ENCODE measurements at places on chromosomes 3 and 15.

- peak; percentile 88 for DNase-seq
These were observed 11.0 kb downstream of the ETV5 start for GRCh38 chr3:186097663-186098451.

DNA sequence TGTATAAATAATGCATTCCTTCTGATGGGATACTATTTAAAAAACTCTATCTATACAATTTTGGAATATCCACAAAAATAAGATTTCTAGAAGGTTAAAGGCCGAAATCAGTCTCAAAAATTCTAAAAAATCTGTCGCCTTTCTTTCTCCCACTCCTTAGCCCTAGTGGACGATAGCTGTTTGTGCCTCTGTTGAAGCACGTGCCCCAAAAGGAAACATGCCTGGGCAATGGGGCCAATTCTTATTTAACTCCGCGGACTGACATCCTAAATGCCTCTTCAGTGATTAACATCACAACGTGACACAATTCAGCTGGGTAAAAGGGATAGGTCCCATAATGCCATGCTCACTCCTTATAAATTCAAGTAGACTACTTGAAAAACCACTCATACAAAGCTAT is 65.1 kb downstream of the GAP43 start:
- no peak for DNase-seq

- no peak for DNase-seq
These were observed 31.9 kb downstream of the SLMAP start for GRCh38 chr3:57787867-57788623.

DNA sequence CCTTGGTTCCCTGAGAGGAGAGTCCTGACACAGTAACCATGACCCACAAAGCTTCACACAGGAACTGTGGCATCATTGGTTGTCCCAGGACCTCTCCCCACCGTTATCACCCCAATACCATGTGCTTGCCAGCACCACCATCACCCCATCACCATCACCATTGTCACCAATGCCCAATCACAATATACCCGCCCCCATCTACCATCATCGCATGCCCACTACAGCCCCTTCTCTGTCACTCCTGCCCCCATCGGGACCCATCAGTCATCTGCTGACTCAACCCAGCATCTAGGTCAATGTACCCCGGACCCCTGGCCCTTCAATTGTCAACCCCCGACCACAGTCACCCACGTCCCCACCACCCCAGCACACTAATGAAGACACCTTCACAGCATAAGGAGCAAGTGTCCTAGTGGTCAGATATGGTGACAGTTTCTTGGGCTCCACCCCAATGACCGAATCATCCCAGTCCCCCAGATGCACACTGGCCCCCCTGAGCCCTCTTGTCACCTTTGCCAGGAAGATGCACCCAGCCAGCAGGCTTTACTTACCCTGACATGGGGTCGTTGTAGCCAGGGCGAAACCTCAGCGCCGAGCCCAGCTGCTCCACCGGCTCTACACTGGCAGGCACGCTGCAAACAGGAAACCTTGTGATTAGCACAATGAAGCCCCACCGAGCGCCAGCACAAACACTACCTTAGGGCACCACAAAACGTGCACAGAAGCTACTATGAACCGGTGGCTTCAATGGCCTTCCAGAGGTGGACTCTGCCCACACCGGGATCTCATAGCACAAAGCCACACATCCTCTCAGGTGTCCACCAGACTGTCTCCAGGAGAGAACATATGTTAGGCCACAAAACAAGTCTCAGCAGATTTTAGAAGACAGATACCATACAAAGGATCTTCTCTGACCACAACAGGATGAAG is 25.1 kb downstream of the SHISA5 start:
- no peak for DNase-seq

DNA sequence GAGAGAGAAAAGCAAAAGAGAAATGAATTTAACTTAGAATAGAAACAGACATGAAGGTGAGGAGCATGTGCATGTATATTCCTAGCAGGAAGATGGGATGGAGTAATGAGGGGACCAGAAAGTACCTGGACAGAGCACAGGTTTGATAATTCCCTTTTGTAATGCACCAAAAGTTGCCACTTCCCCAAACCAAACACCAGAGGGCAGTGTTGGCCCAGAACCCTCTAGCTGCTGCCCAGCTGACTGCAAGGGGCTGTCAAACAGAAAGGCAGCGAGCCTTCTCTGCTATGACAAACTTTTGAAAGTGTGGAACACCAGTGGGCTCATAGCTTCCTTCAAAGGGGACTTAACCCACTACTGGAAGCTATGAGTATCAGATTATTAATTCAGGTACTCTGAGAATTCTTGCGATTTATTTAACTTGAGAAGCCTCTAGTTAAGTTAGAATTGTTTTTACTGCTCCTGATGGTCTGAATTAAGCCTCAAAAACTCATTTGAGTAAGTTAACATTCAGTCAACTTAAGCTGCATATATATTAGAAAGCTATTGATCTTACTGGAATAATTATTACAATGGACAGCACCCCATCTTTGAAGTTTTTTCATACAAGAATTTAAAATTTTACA is 234.9 kb downstream of the NEK10 start:
- DNase-seq = peak; percentile 59

GRCh38 chr3:184558726-184559125 is 2.9 kb upstream of the EPHB3 start:
- no peak for DNase-seq

DNA sequence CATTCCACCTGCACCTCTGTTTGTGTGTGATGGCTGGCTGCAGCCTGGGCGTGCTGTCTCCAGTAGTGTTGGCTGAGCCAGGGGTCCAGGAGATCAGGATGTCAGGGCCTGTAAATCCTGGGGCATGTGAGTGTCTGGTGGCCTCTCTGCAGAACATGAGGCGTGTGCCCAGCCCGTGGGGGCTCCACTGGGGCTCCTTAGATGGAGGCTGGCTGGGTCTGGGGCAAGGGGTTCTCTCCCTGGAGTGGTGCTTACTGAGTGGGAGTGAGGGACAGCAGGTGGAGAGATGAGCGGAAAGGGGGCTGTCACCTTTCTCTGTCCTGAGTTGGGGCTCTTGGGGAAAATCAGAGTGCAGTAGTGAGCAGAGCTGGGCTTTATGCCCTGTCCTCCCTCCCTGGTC is 152.2 kb downstream of the CHDH start:
- no peak for DNase-seq

DNA sequence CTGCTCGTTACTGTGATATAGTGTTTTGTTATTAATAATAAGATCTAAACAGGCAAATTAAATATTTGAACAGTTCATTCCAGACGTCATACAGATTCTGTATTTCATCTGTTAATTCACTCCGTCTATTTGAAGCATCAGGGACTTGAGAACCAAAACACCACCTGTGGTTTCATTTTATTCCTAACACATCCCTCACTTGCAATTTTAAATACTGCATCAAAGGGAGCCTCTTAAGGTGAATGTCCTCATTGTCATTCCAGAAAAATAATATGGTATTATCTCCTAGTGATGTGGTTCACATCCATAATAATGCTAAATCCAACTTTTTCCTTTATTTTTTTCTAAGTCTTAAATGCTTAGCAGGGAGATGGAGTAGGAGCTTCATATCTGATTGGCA is 1390.9 kb upstream of the CADM2 start:
- no peak for DNase-seq

DNA sequence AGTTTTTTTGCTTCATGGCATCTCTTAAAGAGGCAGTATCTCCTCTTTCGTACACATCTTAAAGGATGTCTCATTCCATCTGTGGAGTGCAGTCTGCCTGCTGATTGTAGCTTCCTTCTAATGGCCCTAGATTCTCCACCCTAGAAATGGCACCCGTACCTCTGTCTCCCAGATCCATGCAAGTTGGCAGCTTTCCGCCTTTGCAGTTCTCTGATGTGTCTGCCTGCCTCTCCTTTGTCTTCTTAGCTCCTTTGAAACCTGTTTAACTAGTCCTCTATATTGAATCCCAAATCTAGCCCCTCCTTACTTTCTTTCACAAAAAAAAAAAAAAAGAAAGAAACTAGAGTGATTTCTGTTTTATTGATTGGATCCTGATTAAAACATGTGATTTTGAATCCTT is 1025.0 kb downstream of the ZPLD1 start:
- DNase-seq = no peak

- DNase-seq = no peak
These were observed 25.2 kb downstream of the NR2F2 start for GRCh38 chr15:96355568-96356187.

GRCh38 chr3:105688821-105689220 is 180.0 kb downstream of the CBLB start:
- DNase-seq = no peak

GRCh38 chr3:50436114-50436674 is 67.2 kb downstream of the CACNA2D2 start:
- peak; percentile 67 for DNase-seq

GRCh38 chr3:170572665-170573253 is 13.1 kb downstream of the SLC7A14 start:
- DNase-seq = no peak

DNA sequence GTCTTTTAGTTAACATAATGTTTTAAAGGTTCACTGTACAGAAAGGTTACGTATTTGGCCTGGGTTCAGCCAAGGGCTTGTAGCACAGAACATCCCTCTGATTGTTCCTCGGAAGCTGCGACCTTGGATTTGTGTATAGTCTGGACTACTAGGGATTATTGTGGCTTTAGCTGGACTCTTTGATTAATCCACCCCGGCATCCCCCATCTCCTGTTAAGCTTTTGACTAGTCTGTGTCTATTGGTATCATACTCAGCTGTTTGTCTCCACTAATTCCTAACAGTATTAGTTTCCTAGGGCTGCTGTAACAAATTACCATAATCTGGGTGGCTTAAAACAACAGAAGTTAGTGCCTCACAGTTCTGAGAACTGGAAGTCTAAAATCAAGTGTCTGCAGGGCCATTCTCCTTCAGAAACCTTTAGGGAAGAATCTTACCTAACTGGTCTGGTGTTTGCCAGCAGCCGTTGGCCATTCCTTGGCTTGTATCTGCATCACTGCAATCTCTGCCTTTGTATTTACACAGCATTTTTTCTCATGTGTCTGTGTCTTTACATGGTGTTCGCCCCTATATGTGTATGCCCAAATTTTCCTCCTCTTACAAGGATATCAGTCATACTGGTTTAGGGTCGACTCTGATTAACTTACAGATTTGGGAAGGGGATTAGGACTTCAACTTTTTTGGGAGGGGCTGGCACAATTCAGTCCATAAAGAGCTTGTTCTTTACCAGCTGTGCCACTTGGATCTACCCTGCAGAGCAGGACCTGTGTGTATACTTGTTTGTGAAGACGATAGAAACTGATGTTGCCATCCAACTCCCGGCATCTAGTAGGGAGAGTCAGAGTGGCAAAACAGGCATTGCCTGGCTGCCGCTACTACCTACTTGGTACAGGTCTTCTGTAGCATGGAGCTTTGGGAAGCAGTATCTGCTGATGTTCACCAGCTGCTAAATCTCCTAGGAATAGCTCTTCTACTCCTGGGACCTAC is 117.8 kb downstream of the UBE2E2 start:
- DNase-seq = no peak

DNA sequence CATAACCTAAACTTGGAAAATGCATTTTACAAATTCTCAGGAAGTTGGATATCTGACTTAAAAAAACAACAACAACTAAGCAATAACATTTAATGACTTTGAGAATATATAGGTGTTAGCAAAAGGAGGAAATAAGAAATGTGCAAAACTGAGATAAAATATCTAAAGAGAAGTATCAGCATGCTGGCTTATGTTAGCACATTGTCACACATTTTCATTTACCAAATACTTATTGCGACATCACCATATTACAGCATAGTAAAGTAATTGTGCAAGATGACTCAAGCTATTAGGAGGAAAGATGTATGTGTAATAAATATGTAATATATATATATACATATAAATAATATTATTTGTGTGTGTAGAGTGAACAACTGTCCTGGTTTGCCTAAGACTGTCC is 9.2 kb downstream of the PTX3 start:
- no peak for DNase-seq

DNA sequence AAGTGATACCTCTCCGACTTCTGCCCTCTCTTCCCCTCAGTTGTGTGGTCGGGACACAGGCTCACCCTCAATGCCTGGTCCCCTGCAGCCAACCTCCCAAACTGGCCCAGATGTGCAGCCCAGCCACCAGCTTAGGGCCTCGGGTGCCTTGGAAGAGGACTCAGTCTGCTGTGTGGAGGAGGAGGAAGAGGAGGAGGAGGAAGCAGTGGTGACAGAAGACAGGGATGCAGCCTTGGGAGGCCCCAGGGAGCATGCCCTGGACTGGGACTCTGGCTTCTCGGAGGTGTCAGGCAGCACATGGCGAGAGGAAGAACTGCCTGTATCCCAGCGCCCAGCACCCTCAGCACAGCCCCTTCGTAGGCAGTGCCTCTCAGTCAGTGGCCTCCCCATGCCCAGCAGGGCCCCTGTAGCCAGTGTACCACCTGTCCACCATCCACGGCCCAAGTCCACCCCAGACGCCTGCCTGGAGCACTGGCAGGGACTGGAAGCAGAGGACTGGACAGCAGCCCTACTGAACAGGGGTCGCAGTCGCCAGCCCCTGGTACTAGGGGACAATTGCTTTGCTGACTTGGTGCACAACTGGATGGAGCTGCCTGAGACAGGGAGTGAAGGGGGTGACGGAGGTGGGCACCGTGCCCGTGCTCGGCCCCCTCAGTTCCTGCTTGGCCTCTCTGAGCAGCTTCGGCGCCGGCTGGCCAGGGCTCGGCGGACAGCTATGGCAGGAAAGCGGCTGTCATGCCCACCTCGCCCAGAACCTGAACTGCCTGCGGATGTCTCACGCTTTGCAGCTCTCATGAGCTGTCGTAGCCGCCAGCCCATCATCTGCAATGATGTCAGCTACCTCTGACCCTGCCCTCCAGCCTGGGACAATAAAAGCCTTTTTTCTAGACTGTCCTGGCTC is 1.3 kb downstream of the INKA1 start:
- peak; percentile 57 for DNase-seq

GRCh38 chr3:76938962-76939361 is 100.9 kb upstream of the ROBO2 start:
- DNase-seq = no peak

- no peak for DNase-seq
These were observed 3.1 kb downstream of the CX3CR1 start for GRCh38 chr3:39276746-39277145.

DNA sequence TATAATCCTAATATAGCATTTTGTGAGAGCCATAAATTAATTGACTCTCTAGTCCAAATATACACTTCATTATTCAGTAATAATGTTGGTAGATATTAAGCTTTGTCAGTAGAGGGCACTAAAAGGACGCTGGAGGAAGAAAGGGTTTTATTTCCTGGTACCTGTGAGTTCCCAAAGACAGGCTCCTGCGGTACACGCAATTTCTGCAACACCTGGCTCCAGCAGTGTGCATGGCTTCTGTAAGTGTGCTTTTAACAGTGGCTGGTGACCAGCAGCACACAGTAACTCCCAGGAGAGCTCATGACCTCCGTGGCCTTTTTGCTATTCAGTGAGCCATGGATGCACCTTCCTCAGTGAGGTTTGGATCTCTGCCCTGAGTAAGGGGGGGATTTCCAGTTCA is 338.3 kb upstream of the ZNF385D start:
- no peak for DNase-seq

GRCh38 chr3:188822411-188822810 is 349.4 kb upstream of the TPRG1 start:
- no peak for DNase-seq

DNA sequence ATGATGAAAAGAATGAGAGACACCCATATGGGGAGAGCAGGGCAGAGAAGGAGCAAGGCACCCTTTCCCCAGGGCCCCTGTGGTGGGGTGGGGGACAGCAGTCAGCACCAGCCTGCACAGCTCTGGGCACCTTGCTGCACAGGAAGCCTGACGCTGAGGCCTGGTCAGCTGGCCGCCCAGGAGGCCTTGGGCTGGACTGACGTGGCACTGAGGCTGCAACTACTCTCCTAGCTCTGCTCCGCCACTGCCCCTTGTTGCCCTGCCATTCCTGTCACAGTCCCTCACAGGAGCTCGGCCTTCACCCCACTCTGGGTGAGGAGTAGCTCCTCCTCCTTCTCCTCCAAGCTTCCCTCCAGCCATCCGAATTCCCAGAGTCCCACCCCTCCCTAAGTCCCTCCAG is 99.7 kb downstream of the CPN2 start:
- DNase-seq = no peak

Measured in left hindlimb (tissue), 1 donor.